ENCODE measurements at places on chromosomes 12 and 14. TPM values are rescaled to one million over a fixed set of nuclear protein-coding genes. Genes with fewer than 3 reads are reported as not detected.

GRCh38 chr12:62776575-62776974 is 158.4 kb downstream of the PPM1H start:
- DNase-seq: no peak

Gene SPTB
- total RNA-seq: 2.0 TPM

Gene CTSG
- total RNA-seq: not detected

- no peak for DNase-seq
These were observed 37.1 kb upstream of the LMNTD1 start for GRCh38 chr12:25590011-25590721.

DNA sequence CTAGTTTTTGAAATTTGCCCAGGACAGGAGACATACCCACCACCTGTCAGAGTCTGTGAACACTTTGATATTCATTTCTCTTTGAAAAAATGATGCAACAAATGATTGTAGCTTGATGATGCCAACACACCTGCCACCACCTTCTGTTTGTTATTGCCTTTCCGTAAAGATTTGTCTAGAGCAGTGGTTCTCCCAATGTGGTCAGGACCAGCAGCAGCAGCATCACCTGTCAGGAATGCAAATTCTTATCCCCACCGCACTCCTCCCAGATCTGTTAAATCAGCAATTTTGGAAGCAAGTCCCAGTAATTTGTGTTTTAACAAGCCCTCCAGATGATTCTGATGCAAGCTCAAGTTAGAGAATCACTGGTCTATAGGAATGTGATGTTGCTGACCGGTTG is 9.9 kb downstream of the CCDC175 start:
- no peak for DNase-seq

GRCh38 chr12:121003650-121004049 is 12.6 kb downstream of the C12orf43 start:
- DNase-seq: no peak

GRCh38 chr14:22598896-22599244 is 770 bp downstream of the ABHD4 start:
- DNase-seq: peak; percentile 54

Gene BORCS5
- total RNA-seq: 5.2 TPM

DNA sequence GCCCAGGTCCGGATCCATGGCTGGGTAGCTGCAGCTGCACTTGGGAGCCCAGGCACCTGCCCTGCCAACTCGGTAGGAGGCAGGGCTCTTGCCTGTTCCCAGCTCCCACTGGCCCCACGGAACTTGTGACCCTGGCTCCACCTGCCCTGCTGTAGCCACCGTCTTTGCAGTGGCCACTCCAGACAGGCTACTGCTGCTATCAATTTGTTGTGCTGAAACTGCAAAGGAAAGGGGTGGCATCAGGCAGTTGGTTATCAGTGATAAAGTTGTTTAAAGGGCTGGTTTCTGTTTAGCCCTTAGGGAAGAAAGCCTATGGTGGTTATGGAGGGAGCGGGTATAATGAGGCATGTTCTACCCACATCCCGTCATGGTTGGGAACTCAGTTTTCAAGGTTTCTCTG is 32.1 kb upstream of the ARID2 start:
- DNase-seq: no peak

- DNase-seq: peak; percentile 63
These were observed 165.5 kb upstream of the PLXNC1 start for GRCh38 chr12:93982771-93983315.

DNA sequence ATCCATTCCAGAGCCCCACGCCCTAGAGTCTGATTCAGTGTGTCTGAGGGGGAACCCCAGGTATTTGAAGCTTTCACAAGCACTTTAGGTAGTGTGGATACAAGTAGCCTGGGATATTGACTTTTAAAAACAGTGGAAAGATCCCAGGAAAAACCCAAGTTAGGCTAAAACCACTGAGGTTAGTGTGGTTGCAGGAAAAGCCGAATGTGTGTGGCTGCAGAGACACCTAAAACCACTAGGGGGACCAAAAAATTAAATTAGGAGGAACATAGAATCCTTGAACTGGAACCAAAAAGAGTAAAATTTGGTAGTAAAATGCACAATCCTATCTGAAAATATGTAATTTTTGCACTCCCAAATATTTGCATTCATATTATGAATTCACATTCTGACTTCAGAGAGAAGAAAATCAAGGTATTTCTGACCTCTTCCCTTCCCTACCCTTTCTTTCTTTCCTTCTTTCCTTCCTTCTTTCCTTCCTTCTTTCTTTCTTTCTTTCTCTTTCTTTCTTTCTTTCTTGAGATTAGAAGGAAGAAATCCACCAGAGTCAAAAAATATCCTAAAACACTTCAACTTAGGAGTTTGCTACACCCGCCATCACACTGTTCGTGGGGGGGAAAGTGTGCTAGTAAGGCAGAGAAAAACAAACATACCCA is 37.8 kb downstream of the SLCO1A2 start:
- DNase-seq: peak; percentile 8

DNA sequence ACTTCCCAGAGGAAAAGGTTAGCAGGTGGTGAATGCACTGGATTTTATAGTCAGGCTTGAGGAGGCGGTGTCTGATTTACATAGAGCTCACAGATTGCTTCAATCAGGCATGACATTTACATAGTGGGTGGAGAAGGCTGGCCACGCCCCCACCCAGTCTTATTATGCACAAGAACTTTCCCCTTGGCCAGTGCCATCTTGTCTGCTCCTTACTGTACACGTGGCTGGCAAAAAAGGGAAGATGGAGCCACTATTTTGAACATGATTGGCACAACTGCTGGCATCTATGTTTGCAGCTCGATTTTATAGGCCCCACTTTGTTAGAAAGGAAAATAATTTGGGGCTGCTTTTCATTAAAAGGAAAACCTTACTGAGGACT is 10.9 kb upstream of the LGMN start:
- peak; percentile 71 for DNase-seq

- DNase-seq: no peak
These were observed 57.8 kb upstream of the FSCB start for GRCh38 chr14:44564908-44565307.

- no peak for DNase-seq
These were observed 111.4 kb upstream of the SFSWAP start for GRCh38 chr12:131599190-131600159.

DNA sequence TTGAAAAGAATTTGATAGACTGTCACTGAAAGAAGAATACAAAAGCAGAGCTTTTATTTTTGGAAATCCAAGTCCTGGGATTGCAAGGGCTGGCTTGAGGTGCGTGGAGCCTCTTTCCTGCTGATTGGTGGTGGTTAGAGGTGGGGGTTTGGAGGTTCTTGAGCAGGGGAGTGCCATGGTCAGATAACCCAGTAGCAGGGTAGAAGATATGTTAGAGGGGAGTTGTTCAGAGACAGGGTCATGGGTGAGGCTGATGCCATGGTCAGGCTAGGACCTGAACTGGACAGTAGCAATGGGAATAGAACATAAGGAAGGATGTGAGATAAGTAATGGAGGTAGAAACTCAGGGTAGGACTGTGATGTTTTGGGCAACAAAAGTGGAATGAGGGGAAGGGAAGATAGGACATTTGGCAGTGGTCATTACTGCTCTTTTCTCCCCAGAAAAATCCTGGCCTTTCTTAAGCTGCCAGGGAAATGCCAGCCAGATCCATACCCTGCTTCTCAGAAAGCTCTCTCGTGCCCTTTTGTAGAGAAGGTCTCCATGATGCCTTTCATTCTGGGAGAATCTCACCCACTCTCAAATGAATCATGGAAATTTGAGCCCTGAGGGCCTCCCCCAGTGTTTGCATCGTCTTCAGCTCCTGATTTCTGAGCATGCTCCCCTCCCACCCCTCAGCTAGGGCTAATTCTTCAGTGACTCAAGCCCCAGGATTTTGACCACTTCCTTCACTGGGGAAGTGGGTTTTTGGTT is 9.5 kb downstream of the EMP1 start:
- peak; percentile 94 for DNase-seq

Gene M6PR
- 97.4 TPM for total RNA-seq

DNA sequence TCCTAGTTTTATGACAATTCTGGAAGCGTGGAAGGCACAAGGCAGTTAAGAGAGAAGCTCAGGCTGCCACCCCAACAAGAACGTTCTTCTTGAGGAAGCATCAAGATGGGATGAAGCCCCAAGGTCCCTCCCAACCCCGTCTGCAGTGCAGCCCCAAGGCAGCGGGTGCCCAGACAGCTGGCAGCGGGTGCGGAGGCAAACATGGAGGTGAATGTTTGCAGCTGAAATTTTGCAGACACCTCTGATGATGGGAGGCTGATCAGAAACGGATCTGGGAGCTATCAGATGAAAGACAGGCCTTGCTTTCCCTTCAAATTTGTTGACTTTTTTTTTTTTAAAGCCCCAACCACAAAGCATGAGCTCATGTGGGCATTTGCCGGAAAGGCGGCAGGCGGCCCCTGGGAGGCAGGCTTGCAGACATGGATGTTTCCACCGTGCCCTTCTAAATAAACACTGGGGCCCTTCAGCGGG is 230.7 kb upstream of the RTL1 start:
- DNase-seq: no peak

Gene HHIPL1
- not detected for total RNA-seq

DNA sequence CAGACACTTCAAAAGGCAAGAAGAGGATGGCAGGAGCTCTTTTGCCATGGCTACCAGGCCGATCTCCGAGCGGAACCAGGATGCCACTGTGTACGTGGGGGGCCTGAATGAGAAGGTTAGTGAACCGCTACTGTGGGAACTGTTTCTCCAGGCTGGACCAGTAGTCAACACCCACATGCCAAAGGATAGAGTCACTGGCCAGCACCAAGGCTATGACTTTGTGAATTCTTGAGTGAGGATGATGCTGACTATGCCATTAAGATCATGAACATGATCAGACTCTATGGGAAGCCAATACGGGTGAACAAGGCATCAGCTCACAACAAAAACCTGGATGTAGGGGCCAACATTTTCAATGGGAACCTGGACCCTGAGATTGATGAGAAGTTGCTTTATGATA is 9.8 kb downstream of the GARIN2 start:
- no peak for DNase-seq

DNA sequence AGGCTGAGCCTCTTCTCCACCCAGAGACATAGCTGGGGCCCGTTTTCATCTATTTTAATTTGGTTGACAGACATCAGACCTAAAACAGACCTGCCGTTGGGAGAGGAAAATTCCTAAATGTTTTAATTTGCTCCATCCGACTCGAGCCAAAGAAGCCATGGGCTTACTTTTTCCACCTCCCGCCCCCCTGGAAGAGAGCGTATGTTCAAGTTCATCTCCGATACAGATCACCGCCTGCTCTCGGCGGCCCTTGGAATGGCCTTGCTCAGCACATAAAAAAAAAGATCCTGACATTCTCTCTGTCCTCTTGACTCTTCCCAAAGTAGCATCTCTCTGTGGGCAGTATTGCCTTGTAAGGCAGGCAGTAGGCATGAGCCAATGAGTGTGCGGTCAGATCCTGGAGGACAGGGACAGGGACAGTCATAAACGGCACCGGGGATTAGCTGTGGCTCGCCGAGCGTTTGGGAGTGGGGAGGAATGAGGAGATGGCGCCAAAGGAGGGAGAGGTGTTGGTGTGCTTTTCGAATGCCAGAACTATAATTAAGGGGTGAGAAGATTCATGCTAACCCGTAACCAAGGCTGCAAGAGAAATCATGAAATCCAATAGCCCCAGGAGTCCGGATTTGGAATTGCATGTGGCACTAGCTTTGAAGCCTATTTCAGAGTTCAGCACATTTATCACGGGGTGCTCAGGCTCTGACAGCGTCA is 47.9 kb upstream of the MEG3 start:
- no peak for DNase-seq

Gene RPL10L
- not detected for total RNA-seq

DNA sequence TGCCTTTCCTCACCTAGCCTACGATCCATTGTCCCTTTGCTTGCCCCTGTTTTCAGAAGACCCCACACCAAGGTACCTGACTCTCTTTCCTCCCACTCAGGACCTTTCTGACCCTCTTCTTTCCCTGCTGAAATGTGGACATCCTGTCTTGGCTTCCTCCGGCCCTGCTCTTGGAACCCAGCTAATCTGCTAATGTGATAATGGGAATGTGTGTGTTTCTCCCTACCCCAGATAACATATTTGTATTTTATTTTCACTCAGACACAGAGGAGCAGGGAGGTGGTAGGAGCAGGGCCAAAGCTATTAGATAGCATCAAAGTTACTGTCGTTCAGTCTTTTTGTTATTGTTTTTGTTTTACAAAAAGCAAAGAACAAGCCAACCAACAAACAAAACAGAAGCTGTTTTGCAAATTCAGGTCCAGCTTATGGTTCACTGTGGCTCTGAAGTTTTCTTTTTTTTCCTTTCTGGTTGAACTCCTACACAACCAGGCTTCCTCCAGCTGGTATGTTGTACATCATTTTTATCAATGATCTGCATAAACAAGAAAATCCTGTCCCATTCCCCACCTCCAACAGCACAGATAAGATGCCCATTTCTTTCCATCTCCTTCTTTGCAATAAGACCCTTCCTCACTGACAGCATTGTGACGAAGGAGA is 137.3 kb downstream of the C12orf75 start:
- DNase-seq: no peak

Gene KRT75
- 0.07 TPM for total RNA-seq

Gene STRAP
- total RNA-seq: 99.7 TPM

DNA sequence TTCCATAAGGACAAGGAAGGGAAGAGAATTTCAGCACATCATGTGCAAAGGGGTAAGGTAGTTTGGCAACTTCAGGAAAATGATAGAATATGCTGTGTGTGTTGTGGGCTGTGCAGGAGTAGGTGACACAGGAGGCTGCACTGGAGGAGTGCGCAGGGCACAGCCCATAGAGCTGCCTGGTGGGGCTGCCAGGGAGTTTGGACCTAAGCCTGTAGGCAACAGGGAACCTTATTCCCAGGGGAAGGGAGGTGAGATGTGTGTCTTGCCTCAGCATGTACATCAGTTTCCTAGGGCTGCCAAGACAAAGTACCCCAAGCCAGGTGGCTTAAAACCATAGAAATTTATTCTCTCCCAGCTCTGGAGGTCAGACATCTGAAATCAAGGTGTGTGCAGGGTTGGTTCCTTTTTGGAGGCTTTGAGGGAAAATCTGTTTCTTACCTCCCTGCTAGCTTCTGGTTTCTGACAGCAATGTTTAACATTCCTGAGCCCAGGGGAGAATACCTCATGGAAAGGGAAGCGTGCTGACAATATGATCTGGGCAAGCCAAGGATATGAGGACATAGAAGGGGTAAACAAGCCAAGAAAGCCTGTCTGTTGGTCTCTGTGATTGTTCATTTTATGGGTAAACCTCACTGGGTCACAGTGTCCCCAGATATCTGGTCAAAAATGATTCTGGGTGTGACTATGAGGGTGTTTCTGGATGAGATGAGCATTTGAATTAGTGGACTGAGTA is 174.0 kb upstream of the NTF3 start:
- DNase-seq: no peak

Gene PYM1
- 52.5 TPM for total RNA-seq

Gene GNG2
- total RNA-seq: 8.5 TPM

- DNase-seq: no peak
These were observed 53.7 kb downstream of the GALNT4 start for GRCh38 chr12:89470741-89471509.

- DNase-seq: no peak
These were observed 1.7 kb upstream of the RARG start for GRCh38 chr12:53233671-53234121.

DNA sequence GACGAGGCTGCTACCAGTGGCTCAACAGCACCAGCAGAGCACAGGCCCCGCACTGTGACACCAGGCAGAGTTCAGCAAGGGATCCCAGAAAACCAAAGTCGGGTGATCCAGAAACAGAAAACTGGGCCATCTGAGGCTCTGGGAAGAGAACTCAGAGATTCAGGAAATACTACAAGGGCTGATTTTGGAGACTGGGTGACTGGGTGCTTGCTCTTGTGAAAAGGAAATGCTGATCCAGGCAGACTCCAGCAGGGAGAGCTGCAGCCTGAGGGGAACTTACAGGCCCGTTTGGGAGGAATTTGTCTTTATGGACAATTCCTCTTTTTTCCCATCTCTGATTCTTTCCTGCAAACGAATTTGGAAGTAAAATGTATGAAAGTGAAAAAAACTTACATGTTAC is 28.2 kb downstream of the FOXN3 start:
- no peak for DNase-seq

All from A172 (cell line).